Non-pigmented ciliary epithelial cell (primary cell): ENCODE measurements at places on chromosomes 7 and 10.

GRCh38 chr7:128219636-128220035 is 21.4 kb upstream of the LEP start:
- DNase-seq = no peak

- DNase-seq = no peak
Observed at GRCh38 chr7:33685981-33686683, 219.2 kb upstream of the BMPER start.

GRCh38 chr10:95552679-95553342 is 8.4 kb downstream of the SORBS1 start:
- no peak for DNase-seq

GRCh38 chr7:31100445-31100844 is 48.3 kb downstream of the ADCYAP1R1 start:
- peak; percentile 11 for DNase-seq

DNA sequence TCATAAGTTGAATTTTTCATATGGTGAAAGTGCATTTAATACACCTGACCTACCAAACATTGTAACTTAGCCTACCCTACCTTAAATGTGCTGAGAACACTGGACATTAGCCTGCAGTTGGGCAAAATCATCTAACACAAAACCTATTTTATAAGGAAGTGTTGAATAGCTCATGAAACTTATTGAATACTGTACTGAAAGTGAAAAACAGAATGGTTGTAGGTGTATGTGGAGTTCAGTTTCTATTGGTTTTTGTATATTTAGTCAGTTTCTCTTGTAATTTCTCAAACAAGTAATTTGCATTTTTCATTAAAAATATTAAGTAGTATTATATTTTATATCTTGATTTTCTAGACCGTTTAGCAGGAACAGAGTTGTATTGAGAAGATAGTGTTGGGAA is 15.3 kb downstream of the CCDC7 start:
- no peak for DNase-seq

DNA sequence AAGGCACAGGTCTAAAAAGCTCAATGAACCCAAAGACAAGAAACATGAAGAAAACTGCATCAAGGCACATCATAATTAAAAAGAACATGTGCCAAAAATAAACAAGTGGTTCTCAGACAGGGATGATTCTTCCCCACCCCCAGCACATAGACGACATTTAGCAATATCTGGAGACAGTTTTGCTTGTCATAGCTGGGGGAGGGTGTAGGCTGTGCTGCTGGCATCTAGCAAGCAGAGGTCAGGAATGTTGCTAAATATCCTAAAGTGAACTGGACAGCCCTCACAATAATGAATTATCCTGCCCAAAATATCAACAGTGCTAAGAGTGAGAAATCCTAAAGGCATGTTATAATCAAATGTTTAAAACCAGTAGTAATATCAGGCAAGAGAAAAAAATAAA is 122.6 kb downstream of the MICU1 start:
- DNase-seq = no peak

GRCh38 chr7:37332243-37333016 is 116.2 kb downstream of the ELMO1 start:
- no peak for DNase-seq

GRCh38 chr7:32535162-32535702 is 39.9 kb downstream of the AVL9 start:
- no peak for DNase-seq

GRCh38 chr7:35415411-35415822 is 161.5 kb upstream of the TBX20 start:
- DNase-seq = no peak

DNA sequence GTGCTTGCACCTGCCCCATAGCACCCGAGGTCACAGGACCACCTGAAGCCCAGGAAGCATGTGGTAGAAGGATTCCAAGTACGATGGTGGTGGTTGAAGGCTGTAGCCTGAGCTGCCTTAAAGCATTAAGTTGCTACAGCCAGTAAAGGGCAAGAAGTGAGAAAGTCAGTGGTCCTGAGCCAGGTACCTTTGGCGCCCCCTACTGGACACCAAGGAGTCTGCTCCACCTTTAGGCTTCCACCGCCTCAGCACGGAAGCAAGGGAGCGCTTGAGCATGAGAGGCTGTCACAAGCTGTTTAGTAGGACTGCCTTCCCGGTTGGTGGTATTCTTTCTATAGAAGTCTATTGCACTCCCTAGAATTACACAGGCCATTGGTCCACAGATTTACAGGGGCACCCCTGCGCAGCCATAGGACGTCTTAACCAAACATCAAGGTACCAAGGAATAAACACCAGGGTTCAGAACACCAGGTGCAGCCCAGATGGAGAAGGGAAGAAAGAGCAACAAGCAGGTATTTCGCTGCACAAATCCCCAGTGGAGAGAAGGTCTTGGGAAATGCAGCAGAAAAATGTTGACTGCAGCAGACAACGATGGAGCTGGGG is 2.2 kb downstream of the CRTAC1 start:
- no peak for DNase-seq

GRCh38 chr10:76124280-76124679 is 692.9 kb downstream of the LRMDA start:
- no peak for DNase-seq
